ENCODE measurements at places on chromosomes 2 and 18.

- DNase-seq, result no peak
These were observed 11.7 kb downstream of the CPS1 start for GRCh38 chr2:210568108-210568507.

DNA sequence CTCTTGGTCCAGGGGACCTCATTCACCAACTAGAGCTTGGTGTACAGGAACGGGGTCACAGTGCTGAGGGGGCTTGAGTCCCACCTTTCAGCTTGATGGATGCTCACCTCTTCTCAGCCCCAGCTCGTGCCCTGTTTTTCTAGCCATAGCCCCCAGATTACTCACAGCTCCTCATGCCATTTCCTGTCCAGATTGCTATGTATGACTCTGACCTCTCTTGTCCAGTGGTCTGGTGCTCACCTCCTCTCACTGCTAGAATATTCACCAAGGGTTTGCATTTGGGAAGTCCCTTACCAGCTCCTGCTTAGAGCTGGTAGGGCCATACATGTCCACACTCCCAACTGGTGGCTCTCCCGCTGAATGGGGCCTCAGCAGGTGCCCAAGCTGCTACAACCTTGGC is 5.9 kb downstream of the LBX2 start:
- no peak for DNase-seq

DNA sequence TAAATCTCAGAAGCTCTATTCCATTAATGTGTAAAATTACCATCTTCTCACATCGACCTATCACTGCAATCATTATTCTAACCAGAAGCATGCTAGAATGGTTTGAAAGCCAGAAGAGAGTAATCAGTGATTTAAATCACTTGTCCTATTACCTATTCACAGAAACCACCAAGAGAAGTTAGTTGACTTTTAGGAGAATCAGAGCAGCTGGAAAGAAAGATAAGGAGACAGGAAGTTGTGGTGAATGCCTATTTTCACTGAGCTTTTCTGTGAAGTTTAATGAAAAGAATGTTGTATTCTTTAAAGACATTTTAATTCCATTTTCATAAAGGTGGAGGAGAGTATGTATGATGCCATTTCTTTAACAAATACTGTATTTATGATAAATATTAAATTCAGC is 352.6 kb upstream of the CRIM1 start:
- DNase-seq, result no peak

DNA sequence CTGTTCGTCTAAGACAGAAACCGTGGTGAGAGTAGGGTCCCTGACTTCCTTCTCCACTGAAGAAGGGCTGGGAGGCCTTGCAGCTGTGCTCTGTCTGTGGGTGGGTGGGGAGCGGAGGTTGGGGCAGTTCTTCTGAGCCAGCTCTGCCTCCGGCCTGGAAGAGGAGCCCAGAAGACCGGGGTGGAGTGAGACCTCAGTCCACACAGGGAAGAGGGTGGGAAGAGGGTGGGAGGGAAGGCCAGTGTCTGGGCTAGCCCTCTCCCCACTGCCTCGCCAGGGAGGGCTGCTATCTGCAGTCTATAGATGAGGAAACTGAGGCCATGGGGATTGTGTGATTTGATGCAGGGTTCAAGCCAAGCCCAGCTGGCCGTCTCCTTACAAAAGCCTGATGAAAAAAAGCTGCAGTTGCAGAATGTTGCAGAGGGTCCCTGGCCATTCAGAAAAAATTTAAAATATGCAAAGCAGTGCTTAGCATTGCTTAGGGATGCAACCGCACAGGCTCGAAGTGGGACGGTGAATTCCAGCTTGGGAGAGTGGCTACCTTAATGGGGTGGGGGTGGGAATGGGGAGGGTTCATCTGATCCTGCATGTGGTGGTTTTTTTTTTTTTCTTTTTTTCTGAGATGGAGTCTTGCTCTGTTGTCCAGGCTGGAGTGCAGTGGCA is 181.6 kb upstream of the HS6ST1 start:
- DNase-seq, result no peak

DNA sequence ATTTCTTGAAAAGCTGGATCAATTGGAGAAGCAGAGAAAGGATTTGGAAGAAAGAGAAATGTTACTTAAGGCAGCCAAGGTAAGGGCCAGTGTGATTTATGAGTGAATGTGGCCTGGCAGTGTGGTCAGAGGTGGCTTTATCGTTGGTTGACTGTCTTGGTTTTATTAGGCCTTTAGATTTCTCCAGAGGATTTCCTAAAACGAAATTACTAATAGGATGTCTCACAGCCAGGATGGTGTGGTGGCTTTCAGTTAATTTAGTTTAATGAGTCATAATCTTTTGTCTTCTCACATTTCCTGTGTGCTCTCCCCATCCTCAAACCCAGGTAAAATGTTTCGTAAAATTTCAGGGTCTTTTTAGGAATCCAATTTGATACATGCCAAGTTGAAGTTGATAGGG is 100.8 kb downstream of the TAF4B start:
- DNase-seq, result no peak

DNA sequence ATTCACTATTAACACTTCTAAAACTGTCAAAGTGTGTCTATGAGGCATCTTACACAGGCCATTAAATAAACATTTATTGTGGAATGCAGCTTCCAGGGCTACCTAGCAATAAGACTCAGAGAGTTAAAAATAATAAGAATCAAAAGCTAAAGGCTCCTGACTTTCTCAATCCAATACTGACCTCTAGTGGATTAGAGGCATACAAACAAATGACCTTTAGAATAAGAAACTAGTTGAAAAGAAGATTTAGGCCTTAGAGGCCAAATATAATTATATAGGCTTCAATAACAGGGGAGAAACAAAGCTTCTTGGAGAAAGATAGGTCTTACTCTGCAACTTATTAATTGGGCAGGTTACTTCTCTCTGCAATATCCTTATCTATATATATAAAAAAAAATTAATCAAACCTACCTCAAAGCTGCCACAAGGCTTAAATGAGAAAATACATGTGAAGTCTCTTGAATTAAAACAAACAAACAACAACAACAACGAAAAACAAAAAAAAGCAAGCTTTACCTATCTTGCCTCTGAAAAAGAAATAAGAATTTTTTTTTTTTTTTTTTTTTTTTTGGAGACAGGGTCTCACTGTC is 246.1 kb downstream of the EXOC6B start:
- DNase-seq, result peak; percentile 52

- peak; percentile 69 for DNase-seq
These were observed 94.0 kb downstream of the CELF4 start for GRCh38 chr18:37471637-37472036.

- no peak for DNase-seq
These were observed 68.3 kb downstream of the EDAR start for GRCh38 chr2:108920686-108921085.

DNA sequence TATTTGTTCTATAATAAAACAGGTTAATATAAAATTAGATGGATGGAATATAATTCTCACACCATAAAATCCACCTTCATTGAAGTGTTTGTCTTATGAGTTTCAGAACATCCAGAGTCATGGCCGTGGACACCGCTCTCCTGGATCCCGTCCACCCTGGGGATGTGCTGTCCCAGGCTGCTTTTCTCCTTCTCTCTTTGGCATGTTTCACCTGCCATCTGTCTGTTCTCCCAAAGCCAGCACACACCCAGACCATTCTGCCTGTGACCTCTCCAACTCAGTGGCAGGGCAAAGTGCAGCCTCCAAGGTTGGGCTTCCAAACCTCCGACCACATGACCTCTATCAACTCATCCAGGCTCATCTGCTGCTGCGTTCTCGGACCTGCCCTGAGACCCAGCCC is 104.7 kb downstream of the MYT1L start:
- no peak for DNase-seq

DNA sequence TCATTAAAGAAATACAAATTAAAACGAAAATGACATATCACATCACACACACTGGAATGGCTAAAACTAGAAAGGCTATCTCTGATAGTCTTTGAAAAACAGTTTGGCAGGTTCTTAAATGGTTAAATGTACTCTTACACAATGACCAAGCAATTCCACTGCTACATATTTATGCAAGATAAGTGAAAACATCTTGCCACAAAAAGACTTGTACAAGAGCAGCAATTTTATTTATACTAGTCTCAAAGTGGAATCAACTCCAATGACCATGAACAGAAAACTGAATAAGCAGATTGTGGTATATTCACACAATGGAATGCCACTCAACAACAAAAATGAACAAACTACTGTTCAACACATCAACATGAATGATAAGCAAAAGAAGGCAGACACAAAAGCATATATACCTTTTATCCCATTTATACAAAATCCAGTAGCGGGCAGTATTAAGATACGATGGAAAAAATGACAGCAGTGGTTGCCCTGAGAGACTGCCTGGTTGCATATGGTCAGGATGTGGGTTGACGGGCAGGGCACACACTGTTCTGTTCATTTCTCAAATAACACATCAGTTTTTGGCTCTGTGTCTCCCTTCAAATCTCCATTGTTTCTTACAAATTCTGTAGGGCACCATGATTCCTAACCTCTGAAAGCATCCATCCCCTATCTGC is 25.4 kb downstream of the SP100 start:
- no peak for DNase-seq

- no peak for DNase-seq
These were observed 26.5 kb downstream of the TCF23 start for GRCh38 chr2:27175330-27175729.

DNA sequence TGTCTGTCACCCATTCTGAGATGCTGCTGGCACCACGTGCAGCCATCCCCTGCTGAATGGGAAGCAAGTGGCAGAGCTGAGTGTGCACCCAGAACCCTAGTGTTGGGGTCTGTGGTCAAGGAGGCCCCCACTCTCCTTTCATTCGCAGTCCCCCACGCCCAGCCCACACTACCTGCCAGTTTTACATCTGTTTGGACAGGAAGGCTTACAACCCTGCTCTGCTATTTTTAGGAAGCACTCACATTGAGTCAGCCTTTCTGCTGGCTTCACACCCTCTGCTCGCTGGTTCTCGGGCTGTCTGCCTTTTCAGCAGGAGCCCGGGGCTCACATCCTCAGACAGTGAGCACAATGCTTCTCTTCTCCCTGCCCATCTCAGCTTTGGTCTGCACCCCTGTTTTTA is 10.7 kb upstream of the ADCY3 start:
- no peak for DNase-seq

GRCh38 chr2:173355132-173355865 is 627 bp downstream of the CDCA7 start:
- DNase-seq, result peak; percentile 66

DNA sequence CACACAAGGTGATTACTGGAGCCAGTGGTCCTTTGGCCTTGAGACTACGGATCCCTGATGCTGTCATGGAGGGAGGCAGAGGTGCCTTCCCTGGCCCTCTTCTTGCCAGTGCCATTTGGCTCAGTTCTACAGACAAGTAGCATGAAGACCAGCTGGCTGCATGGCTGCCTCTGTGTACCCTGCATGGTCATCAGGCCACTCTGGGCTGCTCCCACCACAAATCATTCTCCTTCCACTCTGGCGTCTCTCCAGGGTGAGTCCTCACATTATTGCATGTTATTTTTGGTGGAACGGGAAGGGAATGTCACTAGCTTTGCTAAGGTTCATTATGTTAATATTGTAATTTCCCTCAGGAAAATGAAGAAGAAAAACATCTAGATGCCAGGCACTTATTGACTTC is 229.8 kb downstream of the VAPA start:
- no peak for DNase-seq

- DNase-seq, result peak; percentile 90
These were observed 67.3 kb upstream of the UPP2 start for GRCh38 chr2:158034198-158034866.

Measured in SK-N-DZ (cell line).